ENCODE measurements at places on chromosomes 3 and 15. TPM values are rescaled to one million over a fixed set of nuclear protein-coding genes. Genes with fewer than 3 reads are reported as not detected.

- no peak for DNase-seq
These were observed 68.9 kb upstream of the TNFSF10 start for GRCh38 chr3:172591876-172592771.

GRCh38 chr3:197203714-197204146 lies 94.7 kb downstream of the DLG1 start:
- no peak for DNase-seq

DNA sequence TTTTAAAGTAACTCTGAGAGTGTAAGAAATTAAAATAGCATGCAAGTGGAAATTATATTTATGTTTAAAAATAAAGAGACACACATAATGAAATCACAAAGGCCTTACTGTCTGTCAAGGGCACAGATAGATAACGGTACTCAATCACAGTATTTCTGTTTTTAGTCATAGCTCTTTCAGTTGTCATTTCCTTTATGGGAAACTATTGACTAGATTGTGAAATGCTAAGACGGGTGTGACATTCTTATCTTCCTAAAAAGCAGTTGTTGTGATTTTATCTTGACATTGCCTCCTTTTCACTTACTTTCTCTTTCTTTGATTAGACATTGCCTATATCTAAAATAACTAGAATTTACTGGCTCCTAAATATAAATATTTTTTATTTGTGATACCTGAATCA lies 100.1 kb upstream of the PLSCR5 start:
- no peak for DNase-seq

GRCh38 chr3:196096382-196096953 lies 14.6 kb upstream of the TFRC start:
- no peak for DNase-seq

DNA sequence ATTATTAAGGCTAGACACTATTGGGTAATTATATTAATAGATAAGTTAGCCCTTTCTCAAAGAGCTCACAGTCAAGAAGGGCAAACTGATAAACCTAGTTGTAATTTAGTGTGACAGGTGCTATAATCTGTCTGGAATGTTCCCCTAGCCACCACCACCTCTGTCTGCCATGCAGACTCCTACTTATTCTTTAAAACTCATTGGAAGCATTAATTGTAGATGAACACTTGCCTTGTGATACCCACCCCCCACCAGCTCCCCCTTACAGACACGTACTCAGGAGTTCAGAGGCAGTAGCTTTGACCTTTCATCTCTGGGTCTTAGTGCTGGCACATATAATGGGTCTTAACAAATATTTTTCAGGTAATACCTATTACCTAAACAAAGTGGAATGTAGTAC lies 195.9 kb downstream of the TP63 start:
- DNase-seq, result no peak

GRCh38 chr3:98596541-98597500 lies 3.4 kb upstream of the CPOX start:
- no peak for DNase-seq

- no peak for DNase-seq
These were observed 28.5 kb upstream of the ENTPD3 start for GRCh38 chr3:40358454-40358853.

- no peak for DNase-seq
These were observed 292.3 kb downstream of the TIGIT start for GRCh38 chr3:114586119-114586518.

GRCh38 chr3:41138146-41138545 lies 61.2 kb upstream of the CTNNB1 start:
- DNase-seq, result no peak

DNA sequence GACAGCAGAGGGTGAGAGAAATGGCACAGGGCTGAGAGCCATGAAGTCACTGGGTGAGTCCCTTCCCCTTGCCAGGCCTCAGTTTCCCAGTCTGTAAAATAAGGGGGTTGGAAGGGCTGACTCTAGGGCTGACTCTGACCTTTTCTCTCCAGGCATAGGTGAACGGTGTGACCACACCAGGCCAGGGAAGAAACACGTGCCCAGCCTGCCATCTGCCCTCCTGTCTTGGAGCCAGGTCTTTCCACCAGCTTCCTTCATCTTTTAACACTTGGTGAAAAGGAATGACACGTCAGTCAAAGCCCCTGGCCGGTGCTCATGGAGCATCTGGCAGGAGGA lies 74.4 kb downstream of the CPN2 start:
- no peak for DNase-seq

DNA sequence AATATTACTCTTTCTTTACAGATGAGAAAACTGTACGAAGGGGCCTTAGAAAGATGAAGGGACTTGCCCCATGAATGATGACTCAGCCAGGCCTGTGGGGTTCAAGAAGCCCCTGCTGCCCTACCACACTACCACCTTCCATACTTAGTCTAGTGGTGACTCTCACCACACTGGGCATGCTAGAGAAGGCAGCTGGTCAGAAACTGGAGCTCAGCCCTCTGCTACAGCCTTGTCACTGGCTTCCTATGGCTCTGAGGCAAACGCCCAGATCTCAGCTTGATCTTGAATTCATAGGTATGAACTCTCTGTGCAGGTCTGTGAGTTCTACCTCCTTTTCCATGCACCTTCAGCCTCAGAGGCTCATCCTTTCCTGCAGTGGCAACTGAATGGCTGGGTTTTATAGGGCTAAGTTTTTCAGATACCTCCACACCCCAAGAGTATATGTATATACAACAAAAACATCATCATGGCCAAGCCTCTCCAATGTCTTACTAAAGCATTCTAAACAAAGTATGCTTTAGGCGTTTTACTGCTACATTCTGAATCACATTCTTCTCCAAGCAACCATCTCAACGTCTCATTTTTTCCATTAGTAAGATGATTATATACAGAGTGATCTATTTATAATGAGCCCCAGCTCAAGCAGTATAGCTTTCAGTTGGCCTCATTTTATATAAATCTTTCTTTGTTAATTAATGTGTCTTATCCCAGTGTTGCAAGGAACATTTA lies 234.1 kb downstream of the GREM1 start:
- DNase-seq, result no peak

DNA sequence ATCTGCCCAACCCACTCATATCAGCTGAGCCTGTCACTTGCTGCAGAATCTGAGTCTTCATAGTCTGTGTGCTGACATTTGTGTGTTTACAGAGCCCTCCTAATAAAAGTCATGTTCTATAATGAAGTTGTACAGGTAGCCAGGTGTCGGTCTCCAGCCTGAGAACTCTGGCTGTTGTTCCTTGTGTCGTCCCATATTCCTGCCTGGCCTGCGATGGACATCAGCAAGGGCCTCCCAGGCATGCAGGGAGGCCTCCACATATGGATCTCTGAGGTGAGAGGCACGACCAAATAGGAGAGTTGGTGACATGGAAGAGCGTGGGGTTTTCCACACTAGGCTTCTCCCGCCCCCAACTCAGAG lies 2.9 kb downstream of the VILL start:
- DNase-seq, result no peak

DNA sequence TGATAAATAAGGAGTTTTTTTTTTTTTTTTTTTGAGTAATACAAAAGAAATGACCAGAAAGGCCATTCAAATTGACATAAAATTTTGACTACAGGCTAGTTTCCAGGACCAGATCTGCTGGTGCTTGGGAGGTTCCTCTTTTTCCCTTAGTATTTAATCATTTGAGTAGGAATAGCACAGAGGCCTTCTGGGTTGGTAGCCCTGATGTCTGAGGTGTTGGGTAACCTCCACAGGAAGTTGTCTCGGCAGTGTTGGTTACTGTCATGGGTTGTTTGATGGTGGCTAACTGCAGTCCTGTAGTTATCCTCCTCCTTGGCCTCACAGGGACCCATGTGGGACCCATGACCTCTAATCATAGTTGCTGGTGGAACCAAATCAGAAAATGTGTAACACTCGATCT lies 91.1 kb downstream of the USP13 start:
- DNase-seq, result no peak

DNA sequence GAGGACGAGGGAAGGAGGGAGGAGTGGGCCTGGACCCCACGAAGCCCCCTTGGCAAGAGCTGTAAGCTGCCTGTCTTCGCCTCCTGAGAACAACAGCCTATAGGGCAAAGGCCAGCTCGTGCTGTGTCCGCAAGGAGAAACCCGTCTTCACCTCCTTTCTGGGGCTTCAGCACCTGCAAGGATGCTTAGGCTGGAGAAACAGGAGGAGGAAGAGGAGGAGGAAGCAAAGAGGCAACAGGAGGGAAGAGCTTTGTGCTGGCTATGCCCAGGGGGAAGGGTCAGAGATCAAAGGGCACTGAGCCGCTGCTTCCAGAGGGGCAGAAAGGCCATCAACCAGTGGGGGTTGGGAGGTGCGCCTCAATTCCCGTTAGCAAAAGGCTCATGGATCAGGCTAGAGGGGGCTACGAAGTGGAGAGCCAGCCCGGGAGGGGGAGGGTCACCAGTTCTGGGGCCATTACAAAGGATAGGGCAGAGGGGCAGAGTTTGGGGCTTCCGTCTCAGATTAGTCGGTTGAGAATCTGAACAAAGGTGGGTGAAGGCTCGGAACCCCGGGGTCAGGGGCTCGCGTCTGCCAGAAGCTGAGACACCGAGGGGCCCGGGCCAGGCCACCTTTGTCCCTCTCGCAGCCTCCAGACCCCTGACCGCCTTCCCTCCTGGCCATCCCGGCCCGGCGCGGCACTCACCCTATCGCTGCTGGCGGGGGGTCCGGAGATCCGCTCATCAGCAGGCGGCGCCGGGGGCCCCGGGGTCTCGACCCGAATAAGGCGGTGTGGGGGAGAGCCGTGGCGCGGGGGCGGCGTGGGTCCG lies 792 bp downstream of the SHF start:
- no peak for DNase-seq

DNA sequence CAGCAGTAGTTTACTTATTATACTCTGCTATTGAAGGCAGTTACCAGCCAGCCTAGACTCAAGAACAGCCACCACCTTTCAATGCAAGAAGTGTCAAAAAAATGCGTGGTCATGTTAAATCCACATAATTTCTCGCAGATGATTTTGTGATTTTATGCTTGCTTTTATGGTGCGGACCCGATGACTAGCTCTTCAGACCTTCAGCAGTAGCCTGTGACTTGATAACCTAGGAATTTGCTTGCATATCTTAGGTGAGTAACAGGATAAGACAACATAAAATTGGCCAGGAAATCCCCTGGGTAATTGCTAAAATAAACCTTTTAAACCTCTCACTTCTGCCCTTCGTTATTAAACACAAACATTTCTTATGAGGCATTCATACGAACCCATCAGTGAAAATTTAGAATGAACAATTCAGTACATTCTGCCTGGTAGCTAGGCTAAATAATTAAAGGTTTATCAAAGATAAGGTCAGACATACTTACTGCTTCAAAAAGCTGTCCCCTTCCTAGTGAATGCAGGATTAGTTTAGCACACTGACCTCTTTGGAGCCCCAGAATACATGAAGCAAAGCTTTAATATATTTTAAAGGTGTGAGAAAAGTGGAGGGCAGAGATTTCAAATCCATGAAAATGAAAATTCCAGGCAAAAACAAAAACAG lies 798.8 kb downstream of the OTOL1 start:
- DNase-seq, result no peak

DNA sequence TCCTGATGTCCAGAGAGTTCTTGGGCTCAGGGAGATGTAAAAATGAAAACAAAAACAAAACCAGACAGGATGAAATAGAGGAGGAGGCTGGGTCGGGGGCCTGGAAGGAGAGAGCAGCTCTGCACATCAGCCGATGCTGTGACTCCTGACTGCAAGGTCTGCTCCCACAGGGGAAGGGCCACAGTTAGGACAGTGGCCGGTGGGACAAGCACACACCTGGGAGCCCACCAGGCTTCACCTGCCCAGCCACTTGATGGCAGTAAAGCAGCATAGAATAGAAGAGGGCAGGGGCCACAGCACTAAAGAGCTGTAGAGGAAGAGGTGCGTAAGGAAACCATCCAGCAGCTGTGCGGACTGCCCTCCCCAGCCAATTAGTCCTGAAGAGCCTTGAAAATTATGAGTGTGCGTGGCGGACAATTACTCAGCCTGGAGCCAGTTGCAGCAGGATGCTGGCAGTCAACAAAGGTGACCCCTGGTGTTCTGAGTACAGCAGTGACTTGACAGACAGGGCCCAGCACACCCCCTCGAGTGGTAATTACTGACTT lies 29.8 kb downstream of the ALS2CL start:
- peak; percentile 6 for DNase-seq

DNA sequence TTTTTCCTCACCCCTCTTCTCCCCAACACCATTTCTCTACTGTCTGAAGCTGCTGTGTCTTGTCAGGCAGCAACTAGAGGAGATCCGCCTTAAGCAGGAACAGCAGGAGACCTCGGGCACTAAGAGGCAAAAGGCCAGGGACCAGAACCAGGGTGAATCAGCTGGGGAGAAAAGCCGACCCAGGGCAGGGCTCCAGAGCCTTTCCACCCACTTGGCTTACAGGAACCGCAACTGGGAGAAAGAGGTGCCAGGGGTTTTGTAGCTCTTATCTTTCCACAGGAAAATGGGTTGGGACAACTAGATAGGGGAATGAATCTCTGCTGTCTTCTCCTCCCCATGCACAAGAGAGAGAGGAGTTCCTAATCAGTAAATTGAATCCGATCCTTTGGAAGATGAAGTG lies 3.0 kb upstream of the NGRN start:
- no peak for DNase-seq

GRCh38 chr3:119662604-119663373 lies 2.4 kb upstream of the POPDC2 start:
- DNase-seq, result no peak

DNA sequence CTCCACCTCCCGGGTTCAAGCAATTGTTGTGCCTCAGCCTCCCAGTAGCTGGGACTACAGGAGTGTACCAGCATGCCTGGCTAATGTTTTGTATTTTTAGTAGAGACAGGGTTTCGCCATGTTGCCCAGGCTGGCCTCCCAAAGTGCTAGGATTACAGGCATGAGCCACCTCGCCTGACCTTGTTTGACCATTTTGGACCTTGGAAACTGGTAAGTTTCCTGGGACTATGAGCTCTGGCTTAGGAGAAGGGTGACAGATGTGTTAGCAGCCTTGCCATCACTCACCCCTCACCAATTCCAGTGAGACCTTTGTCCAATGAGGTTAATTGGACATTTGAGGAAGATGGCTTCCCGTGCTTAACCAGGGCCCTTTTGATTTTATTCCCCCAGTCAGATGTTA lies 19.9 kb downstream of the DNASE1L3 start:
- no peak for DNase-seq

DNA sequence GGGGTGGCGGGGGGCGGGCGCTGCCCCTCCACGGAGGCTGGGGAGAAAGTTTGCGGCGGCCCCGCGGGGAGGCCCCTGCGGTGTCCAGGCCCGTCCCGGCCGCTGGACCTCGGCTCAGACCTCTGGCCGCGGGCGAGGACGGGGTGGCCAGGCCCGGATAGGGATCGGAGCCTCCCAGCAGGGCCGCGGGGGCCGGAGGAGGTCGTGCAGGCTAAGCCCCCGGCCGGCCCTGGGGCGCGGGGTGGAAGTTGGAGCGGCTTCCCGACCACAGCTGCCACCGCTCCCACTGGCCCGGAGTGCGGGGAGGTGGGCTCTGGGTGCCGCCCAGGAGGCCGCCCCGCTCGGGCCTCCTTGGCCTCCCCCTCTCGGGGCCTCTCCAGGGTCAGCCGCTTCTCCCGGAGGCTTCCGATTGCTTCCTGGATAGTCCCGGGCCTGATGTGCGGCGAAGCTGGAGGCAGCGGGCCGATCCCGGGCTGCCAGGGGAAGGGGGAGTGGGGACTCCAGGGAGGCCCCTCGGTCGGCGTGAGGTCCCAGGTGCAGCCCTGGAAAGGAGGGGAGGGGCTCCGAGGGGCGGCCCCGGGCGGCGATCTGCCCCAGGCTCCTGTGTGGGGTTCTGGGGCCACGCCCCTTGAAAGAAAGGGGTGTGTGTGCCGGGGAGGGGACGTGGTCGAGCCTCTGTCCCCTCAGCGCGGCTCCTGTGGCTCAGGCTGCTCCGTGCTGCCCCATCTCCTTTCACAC lies 907 bp downstream of the PLXNA1 start:
- peak; percentile 59 for DNase-seq

Gene SCN5A
- total RNA-seq, result 4.2 TPM

Gene RPS27L
- total RNA-seq, result 140 TPM

Gene DCBLD2
- total RNA-seq, result 85.5 TPM

Gene CPNE4
- 5.5 TPM for total RNA-seq

Gene CFAP100
- 0.79 TPM for total RNA-seq

Gene BFSP2
- not detected for total RNA-seq
